GM04503 (cell line): ENCODE measurements at places on chromosomes 3 and 15.

DNA sequence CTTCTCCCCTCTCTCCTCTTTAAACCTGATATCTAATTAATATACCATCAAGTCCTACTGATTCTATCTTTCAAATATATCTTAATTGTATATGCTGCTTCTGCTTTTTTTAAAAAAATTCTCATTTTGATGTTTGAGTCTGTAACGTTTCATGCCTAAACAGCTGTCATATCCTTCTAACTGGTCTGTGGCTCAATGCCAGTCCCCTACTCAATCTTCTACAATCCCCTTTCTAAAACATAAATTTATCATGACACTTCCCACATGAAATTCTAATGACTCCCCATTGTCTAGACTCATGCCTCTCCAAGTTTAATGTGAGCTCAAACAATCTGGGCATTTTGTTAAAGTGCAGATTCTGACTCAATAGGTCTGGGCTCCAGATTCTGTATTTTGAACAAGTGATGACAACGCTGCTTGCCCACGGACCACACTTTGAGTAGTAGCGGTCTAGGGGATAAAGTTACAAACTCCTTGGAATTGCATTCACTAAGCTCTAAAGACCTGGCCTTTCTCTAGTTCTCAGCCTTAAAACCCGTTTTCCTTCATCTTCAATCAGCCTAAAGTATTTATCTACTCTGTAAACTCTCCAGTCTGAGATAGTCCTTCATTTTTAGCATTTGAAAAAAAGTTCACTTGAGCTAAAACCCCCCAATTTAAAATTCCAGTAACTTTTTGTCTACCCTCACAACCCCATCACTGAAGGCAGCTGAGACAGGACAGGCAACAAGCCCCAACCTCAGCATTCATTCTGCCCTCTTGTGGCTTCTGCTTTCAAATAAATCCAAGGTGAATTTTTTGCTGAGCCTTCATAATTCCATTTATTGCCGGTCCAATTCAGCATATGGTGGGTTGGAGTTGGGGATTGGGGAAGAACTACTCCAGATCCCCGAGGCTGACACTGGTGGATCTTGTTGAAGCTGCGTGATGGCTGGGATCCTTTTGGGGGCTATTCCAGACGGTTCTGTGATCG is 88.1 kb upstream of the THRB start:
- DNase-seq: no peak

- DNase-seq: peak; percentile 90
Measured at GRCh38 chr3:125087768-125088391, 32.1 kb upstream of the HEG1 start.

DNA sequence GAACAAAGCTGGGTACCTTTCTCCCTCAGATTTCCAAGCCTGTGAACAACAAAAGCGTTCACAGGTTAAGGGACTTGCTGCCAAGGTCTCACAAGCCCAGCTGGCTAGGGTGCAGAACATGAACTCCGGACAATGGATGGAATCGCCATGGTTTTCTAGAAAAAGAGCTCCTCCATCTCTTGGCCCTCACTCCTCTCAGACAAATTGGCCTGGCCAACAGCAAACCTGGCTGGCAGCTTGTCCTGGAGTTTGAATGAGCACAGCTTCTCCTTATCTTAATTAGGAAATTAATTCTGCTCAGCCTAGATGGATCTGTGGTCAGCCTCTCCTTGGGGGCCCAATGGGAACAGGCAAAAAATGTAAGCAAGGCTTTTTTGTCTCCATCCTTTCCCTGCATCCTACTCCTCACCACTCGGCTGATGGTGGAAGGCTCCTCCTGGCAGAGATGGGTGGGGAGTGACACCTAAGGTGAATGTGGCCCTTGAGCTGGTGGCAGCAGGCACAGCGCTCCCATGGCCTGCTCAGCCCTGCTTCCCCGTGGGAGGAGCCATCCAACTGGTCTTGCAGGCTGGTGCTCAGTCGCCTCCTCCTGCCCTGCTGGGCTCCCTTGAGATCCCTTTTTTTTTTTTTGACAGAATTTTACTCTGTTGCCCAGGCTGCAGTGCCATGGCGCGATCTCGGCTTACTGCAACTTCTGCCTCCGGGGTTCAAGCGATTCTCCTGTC is 5.8 kb downstream of the KLHL25 start:
- no peak for DNase-seq

DNA sequence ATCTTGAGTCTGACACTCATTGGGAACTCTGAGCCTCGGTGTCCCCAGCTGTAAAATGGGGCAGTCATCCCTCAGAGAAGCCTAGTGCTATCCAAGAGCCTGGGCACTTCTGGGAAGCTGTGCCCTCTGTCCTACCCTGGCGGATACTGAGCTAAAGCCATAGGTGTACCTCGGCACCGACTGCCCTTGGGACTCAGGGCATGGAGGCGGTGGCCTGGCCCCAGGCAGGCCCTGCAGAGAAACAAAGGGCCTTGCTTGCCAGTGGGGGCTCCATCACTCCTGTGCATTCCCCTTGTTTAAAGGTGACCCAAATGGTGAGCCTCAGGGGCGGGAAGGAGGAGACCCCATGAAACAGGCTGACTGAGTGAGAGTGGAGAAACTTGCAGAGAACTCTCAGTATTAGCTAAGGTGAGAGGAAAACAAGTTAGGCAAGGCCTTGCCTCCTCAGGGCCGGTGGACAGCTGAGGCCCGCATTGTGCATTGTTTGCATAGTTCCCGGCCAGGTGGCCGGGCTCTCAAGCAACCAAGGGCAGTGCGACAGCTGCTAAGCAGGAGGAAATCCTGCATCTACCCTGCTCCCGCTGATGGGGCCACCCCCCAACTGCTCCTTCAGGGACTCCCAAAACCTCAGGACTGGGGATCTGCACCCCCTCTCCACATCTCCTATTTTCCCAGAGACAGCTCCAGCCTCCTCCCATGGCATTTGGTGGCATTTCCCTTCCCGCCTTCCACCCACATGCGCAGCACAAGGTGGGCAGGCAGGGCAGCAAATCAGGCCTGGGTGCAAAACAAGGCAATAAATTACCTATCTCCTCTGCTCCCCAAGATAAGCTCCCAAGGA is 4.3 kb downstream of the PFKFB4 start:
- no peak for DNase-seq

- no peak for DNase-seq
Measured at GRCh38 chr3:187550446-187550845, 119.7 kb downstream of the SST start.

DNA sequence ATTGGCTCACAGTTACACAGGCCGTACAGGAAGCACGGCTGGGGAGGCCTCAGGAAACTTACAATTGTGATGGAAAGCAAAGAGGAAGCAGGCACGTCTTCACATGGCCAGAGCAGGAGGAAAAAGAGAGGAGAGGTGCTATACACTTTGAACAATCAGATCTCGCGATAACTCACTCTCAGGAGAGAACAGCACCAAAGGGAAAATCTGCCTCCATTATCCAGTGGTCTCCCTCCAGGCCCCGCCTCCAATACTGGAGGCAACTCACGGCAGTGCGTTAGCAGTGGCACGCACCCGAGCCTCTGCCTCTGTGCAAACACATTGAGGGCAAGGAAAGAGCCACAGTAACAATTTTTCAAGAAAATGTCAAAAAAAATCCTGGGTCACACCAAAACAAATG is 11.0 kb downstream of the OSTN start:
- no peak for DNase-seq

DNA sequence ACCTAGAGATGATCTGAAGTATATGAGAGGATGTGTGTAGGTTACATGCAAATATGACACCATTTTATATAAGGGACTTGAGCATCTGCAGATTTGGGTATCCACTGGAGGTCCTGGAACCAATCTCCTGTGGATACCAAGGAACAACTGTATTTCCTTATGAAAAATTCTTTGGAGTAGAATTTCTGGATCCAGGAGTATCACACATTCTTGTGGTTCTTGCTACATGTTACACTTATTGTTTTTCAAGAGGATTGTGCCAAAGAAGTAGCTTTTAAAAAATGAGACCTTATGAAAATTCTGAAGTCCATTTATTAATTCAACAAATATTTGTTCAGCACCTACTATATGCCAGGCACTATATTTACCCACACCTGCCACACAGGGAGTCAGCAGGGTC is 15.7 kb upstream of the TBC1D23 start:
- no peak for DNase-seq

GRCh38 chr3:94927175-94927574 is 864.3 kb downstream of the NSUN3 start:
- DNase-seq: no peak

GRCh38 chr3:11757441-11757875 is 89.2 kb downstream of the TAMM41 start:
- DNase-seq: no peak

GRCh38 chr15:89243046-89243690 is 611 bp upstream of the FANCI start:
- no peak for DNase-seq

DNA sequence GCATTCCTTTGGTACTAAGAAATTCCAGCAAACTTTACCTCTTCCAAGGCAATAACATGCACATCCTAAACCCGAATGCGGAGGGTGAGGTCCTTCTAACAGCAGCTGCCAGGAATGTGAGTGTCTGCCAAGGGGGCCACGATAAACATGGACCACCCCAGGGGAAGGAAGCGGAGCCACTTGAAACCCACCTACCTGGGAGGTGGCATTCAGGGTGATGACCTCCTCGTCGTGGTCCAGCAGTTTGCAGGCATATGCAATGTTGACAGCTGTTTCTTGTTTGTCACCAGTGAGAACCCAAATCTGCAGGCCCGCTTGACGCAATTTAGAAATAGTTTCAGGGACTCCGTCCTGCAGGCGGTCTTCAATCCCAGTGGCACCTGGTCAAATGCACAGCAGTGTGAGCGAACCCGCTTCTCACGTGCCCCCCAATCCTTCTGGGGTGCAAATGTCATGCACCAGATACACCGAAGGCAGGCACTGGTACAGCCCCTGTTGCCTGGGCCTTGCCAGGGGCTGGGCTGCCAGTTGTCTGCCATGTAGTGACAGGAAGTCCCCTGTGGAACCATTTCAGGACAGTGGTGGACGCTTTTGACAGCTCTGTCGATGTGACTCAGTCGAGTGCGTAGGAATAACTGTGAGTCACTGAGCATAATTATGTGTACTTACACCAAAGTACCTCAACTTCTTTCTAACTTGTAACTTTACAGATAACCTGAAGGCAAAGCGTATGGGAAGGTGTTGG is 161.2 kb downstream of the ATP10A start:
- no peak for DNase-seq

DNA sequence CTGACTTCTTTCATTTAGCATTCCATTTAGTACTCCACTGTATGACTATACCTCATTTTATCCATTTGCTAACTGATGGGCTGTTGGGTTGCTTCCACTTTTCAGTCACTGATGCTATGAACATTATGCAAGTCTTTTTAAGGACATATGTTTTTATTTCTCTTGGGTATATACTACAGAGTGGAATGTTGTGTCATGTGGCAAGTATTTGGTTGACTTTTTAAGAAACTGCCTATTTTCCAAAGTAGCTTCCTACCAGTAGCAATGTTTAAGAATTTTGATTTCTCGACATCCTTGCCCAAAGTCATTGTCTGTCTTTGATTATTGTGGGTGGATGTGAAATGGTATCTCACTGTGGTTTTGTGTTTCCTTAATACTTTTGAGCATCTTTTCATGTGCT is 110.1 kb upstream of the TPM1 start:
- peak; percentile 97 for DNase-seq

- DNase-seq: no peak
Measured at GRCh38 chr15:90994059-90994416, 297 bp downstream of the PRC1 start.

DNA sequence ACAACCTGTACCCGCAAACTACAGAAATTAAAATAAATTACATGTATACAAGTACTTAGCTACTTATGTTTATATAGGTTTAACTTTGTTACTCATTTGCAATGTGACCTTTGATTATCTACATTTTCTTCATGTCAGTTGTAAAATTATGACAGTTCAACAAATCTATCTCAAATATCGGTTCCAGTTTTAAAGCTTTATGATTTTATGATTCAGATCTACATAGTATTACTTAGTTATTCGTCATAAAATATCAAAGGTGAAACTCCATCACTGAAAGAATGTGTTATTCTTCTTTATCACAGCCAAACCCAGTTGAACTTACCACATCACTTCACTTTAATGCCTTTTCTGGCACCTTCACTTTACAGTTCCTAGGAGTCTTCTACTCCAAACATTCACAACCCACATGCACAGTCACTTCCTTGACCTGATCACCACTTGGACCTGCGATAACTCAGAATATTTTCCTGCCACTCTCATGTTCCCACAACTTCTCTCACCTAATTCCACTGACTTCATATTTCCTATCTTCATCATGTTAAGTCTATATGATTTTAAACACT is 47.2 kb downstream of the SLITRK3 start:
- DNase-seq: no peak

- no peak for DNase-seq
Measured at GRCh38 chr3:101962055-101962454, 112.7 kb downstream of the NFKBIZ start.
